ENCODE measurements at places on chromosomes 6 and 20. TPM values are rescaled to one million over a fixed set of nuclear protein-coding genes. Genes with fewer than 3 reads are reported as not detected.

The DCDC2 gene
- 55.7 TPM for total RNA-seq

The ARMC12 gene
- 0.64 TPM for total RNA-seq

The GJA10 gene
- not detected for total RNA-seq

The PBOV1 gene
- total RNA-seq: not detected

The PRR18 gene
- total RNA-seq: not detected

The AIF1 gene
- not detected for total RNA-seq

The DLL1 gene
- 1.7 TPM for total RNA-seq

The SMLR1 gene
- not detected for total RNA-seq

The GSTA2 gene
- total RNA-seq: not detected

The STAU1 gene
- total RNA-seq: 48.0 TPM

The BCAS4 gene
- total RNA-seq: 11.1 TPM

The SLC17A3 gene
- not detected for total RNA-seq

The TENT5A gene
- 5.5 TPM for total RNA-seq

The TGM3 gene
- under 0.01 TPM for total RNA-seq

The RNF146 gene
- 21.2 TPM for total RNA-seq

The BPIFB4 gene
- total RNA-seq: not detected

The NOTCH4 gene
- 0.72 TPM for total RNA-seq

The DHX16 gene
- total RNA-seq: 35.0 TPM

The MICB gene
- total RNA-seq: 4.7 TPM

The GMPR gene
- total RNA-seq: not detected

The MUCL3 gene
- total RNA-seq: not detected

The TNXB gene
- total RNA-seq: 0.48 TPM

The SLC35A1 gene
- total RNA-seq: 10.4 TPM

The MYT1 gene
- not detected for total RNA-seq

The NUP153 gene
- 21.0 TPM for total RNA-seq

The THBS2 gene
- 10.6 TPM for total RNA-seq

The CDSN gene
- not detected for total RNA-seq

The ZC2HC1B gene
- not detected for total RNA-seq

The CDH4 gene
- total RNA-seq: 2.4 TPM

The IRF4 gene
- total RNA-seq: under 0.01 TPM

The COL12A1 gene
- 17.1 TPM for total RNA-seq

The SLC17A1 gene
- not detected for total RNA-seq

The PRICKLE4 gene
- total RNA-seq: not detected
